ENCODE measurements at places on chromosomes 5 and 9.

GRCh38 chr5:150164211-150164980 is 2.2 kb upstream of the CDX1 start:
- DNase-seq = no peak

GRCh38 chr9:69223605-69224004 is 49.5 kb downstream of the TJP2 start:
- peak; percentile 12 for DNase-seq

GRCh38 chr9:5939530-5939929 is 48.8 kb downstream of the MLANA start:
- DNase-seq = no peak

DNA sequence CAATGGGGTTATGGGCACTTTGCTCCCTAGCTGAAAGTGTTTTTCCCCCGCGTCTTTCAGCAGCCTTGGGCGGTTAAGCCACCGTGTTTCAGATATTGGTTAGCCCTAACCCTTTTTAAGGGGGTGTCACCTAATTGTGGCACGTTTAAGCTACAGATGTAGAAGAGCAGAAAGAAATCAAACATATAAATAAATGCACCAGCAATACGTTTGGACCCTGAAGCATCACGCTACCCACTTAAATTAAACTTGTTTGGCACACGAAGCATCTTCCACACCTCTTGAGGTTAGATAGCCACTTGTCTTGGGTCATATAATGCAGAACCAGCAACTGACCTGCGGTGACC is 768 bp downstream of the YTHDC2 start:
- no peak for DNase-seq

All from NCI-H1105 (cell line).